T47D (cell line): ENCODE measurements at places on chromosomes 5 and 9.

- no peak for DNase-seq
Measured at GRCh38 chr9:96065482-96066251, 190.2 kb downstream of the ERCC6L2 start.

DNA sequence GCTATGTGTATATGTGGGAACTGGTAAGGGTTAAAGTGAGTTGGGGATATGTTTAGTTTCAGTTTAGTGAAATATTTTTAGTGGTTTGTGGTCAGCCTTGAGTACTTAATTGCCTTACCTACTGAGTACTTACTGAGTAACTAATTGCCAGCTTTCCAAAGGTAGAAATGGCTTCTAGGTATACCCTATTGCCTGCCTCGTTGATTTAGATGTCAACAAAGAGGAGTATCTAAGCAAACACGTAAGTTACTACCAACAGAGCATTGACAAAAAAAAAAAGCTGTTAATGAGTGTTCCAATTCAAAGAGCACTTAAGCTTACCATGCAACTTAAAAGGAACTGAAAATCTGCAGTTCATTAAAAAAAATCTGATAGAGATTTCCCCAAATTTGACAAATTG is 8.8 kb downstream of the ATP10B start:
- DNase-seq: no peak

GRCh38 chr5:1543398-1544293 is 19.9 kb upstream of the LPCAT1 start:
- DNase-seq: no peak

GRCh38 chr5:131297886-131298285 is 34.0 kb downstream of the CDC42SE2 start:
- no peak for DNase-seq

DNA sequence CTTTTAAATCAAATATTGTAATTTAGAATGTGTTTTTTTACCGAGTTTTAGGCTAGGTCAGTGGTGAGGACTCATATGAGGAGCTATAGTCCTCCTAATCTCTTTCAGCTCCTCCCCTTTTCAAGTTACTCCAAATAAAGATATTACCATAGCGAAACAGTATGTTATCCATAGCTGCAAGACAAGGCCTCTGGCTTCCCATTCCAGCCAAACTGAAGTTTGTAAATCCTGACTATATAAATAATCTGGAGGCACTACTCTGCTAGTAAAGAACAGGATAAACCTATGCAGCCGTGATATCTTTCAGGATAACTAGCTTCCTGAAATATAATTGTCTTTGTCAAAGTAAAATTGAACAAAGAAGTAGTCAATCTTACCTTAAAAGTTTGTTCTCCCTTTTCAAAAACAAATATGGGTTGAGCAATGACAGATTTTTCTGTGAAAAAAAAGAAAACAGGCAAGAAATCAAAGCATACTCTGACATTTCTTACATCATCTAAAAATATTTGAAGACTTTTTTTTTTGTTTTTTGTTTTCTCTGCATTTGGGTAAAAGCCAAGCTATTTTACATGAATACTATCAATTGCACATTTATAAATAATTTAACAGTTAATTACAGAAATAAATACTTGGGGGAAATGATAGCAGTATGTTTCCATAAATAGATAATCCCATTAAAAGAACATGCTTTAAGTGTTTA is 29.3 kb upstream of the NADK2 start:
- no peak for DNase-seq

- no peak for DNase-seq
Measured at GRCh38 chr5:143222287-143223231, 180.9 kb downstream of the NR3C1 start.

DNA sequence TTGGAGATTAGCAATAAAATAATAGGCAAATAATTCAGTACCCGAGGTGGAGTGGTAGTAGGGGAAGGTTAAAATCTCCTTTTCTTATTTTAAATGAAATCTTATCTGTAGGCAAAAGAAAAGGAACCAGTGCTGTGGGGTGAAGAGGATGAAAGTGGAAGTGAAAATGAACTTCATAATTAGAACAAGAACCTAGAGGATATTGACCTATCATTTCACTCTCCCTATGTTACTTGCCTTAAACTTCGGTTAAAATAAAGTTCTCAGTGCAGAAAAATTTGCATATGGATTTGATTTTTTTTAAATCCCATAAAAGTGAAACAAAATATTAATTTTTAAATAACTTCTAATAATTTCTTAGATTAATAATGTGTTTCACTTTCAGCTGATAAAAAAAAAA is 1094.9 kb upstream of the C9orf72 start:
- DNase-seq: no peak

DNA sequence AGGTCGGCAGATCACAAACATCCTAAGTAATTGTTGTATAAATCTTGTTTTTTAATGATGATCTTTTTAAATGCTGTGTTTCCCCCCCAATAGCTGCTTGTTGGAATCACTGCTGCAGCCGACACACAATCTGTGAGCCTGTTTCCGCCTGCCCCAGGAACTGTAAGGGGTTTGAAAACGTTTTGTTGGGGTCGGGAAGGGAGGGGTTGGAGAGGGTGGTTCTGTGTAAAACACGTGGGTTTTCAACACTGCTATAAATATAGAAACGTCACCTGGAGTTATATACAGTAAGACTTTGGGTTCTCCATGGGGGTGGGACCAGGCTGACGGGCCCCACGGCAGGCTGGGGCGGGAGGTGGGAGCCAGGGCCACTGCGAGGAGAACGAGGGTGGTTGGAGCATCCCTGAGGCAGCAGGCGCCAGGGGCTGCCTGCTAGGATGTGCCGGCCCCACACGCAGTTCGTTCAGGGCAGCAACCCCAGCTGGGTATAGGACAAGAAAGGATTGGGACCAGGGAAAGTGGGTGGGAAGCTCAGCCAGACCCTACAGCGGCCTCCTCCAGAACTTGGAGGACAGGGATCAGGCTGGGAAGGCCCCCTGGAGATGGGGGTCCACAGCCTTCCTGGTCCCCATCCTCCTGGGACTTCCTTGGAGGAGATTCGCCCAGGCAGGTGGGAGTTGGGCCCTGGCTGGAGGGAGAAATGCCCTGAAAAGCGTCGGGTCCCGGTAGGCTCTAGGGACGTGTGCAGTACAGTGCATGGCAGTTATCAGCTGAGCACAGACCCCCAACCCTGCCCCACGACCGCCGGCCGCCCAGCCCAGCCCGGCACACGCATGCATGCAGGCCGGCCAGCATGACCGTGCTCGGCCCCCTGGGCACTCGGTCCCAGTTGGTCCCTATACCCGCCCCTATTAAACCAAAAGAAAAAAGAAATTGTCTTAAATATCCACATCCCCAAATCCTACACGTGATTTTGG is 9.7 kb downstream of the RNF44 start:
- DNase-seq: no peak

DNA sequence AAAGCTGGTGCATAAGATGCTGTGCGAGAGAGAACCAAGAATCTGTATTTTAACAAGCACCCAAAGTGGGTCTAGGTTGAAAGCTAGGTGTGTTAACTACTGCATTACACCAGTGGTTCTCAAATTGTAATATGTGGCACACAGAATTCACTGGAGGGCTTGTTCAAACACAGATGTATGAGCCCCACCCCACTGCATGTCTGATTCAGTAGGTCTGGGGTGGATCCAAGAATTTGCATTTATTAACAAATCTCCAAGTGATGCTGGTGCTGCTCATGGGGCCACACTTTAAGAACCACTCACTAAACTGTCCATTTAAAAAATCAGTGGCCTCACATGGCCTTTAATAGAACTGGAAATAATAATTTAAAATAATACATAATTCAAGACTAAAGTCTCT is 40.4 kb downstream of the LPAR1 start:
- no peak for DNase-seq

- DNase-seq: no peak
Measured at GRCh38 chr5:34523387-34523726, 132.8 kb upstream of the RAI14 start.

DNA sequence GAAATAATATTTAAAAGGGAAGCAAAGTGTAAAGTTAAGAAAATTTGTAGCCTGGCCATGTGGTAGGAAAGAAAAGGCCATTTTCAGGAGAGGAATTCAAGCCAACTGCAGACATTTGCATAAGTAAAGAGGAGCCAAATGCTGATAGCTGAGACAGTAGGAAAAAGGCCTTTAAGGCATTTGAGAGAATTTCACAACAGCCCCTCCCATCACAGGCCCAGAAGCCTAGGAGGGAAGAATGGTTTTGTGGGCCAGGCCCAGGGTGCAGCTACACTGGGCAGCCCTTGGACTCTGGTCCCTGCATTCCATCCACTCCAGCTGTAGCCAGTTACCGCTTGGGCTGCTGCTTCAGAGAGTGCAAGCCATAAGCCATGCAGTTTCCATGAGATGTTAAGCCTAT is 1556.8 kb downstream of the EFNA5 start:
- no peak for DNase-seq

GRCh38 chr5:72314571-72315172 is 5.4 kb downstream of the MRPS27 start:
- DNase-seq: peak; percentile 41

DNA sequence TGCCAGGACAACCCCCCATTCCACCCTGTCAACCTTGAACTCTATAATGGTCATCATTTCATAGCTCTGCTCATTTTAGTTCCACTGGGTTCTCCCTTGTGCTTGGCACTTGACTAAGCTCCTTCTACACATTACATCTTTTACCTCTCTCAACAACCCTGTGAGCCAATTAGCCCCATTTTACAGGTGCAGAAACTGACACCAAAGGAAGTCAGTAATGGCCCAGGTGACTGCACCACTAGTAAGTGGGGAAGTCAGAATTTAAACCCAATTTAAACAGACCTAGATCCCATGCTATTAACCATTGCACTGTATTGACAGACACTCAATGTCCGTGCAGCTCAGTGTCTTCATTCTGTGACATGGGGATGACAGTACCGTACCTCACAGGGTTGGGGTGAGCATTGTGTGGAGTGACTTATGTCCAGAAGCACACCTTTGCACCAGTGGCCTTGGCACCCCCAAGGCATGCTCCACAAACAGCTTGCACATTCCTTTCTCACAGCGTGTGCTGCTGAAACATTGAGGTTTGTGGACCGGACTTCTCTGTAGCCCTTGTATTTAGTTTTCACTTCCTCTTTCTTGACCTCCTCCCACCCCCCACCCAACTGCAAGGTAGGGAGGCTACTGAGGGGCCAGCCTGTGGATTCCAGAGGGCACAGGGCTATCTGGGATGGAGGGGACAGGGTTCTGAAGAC is 23.1 kb downstream of the IRF1 start:
- DNase-seq: peak; percentile 43

DNA sequence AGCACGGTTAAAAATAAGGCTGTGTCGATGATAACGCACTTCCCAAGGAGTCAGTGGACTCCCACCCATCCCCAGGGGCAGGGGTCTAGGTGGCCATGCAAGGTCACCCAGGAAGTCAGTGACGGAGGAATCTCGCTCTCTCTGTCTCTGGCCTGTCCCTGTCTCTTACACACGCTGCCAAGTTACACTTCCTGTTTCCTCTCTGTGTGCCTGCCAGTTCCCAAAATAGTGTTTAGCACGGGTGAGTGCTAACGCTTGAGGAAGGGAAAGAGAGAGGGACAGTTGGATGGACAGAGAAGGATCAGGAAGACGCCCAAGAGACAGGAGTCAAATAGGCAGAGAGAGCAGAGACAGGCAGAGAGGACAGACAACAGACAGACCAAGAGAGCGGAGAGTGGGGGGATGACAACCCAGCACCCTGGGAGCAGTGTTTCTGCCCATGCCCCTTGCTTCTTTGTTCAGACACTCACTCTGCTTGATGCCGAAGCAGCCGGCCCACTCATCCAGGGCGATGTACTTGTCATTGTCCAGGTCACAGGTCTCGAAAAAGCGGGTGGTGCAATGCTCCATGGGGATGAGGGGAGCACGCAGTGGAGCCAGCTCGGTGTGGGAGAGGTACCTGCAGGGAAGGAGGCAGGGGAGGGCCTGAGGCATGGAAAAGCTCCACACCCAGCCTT is 23.0 kb downstream of the SPARC start:
- no peak for DNase-seq

DNA sequence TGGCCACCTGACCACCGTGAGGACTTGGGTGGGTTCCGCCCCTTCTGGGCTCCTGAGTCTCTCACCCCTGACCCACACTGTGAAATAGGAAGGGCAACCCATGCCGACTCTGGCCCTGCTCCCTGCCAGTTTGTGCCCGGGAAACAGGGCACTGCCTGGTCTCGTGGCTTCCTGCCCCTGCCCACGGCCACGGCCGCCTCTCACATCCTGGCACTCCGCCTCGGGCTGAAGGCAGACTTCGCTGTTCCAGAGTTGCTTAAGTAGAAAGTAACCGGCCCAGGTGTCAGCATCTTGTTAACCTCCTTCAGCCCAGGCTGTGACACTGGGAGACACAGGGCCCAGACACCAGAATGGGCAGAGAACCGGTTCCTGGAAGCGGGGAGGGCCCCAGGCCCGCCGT is 68.7 kb upstream of the RNU6ATAC start:
- no peak for DNase-seq

DNA sequence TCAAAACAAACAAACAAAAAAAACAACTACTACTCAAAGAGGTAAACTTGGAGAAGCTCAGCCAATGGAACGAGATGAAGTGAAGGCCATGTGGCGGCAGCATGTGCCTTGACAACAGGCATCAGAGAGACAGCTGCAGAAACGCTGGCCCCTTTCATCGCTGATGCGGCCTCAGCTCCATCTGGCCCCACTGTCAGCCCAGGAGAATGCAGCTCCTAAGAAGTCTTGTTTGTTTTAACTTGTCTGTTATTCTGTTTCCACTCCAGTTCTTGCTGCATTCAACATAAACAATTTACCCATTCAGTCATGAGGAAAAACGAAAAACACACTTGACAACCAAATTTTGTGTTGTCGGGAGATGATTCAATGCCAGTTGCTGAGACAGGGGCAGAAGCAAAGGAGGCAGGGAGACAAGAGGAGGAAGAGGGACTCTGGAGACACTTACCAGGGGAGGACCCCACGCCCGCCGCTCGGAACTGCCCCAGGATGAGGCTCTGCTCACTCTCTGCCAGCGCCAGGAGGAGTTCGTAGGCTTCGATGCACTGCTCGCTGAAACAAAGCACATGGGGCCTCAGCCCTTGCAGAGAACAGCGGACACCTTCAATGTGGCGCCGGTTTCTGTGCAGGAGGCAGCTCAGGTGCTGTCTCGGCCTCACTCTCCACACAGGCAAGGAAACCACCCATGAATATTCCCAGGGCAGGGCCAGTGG is 91.2 kb downstream of the DCP2 start:
- no peak for DNase-seq

GRCh38 chr5:75961818-75962217 is 121.4 kb upstream of the SV2C start:
- DNase-seq: no peak

DNA sequence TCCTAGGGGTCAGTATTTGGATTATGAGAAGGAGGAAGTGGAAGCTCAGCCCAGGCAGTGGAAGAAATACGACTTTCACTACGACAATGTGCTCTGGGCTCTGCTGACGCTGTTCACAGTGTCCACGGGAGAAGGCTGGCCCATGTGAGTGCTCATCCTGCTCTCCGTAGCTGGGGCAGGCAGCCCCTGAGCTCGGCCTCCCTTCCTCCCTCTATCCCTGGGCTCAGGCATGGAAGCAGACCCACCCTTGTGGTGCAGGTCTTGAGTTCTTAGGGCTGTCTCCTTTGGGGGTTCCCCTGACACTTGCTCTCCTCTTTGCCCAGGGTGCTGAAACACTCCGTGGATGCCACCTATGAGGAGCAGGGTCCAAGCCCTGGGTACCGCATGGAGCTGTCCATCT is 180.1 kb downstream of the CACNA1B start:
- no peak for DNase-seq
